ENCODE measurements at places on chromosomes 1 and 21.

GRCh38 chr1:117232531-117232930 is 21.8 kb upstream of the VTCN1 start:
- H3K4me1 ChIP-seq: no peaks in the 10 kb centered on the region
- H3K4me3 ChIP-seq: no peak overlapping the region
- no peak overlapping the region for H3K27ac ChIP-seq
- peaks cover 17% of the 10 kb centered on the region for H3K27me3 ChIP-seq

DNA sequence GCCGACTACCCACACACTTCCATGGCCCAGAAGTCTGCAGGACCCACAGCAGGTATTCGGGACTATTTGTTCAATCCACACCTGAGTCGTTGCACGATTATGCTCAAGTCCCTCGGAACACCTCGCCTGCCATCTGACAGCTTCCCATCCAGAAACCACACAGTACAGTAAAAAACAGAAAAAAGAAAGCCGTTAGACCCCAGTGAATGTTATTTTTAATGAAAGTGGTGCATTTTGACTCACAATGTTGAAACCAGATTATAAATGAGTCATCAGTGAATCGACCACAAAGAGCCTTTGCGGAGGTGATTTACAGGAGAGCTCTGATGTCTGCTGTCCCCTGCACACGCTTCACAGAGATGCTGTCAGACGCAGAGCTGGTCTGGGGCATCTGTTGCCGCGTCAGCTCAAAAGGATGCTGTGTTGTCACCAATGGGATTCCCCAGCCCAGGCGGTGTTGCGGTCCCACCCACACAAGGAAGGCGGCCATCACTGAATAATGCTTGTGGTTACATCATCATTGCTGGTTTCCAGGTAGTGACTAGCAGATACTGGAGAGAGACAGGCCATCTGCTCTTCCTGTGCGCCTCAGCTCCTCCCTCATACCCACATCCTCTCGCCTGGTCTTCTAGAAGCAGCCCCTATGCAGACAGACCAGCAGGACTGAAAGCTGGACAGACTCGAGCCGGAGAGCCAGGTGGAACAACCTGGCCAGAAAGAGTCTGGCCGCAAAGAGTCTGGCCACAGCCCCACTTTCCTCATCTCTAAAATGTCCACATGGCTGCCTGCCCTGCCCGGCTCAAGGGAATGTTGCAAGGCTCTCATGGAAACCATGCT is 116.8 kb downstream of the TOMM20 start:
- H3K27ac ChIP-seq: peak overlapping the region; percentile 94
- peaks cover 29% of the 10 kb centered on the region for H3K36me3 ChIP-seq
- H3K27me3 ChIP-seq: no peaks in the 10 kb centered on the region

DNA sequence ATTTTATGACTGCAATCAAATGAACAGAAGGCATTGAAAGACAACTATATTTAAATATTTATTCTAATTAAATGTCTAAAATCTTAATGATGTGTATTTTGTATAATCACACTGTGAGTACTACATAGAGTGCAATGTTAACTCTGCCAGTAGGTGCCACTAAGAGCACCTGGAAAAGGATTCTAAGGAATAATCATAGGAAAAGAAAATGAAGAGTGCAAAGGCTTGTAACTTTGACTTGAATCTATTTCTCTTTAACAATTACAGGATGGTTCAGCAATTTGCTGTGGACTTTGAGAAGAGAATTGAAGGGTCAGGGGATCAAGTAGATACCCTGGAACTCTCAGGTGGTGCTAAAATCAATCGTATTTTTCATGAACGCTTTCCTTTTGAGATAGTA is 200.4 kb downstream of the DNM3 start:
- DNase-seq: no peak
- H3K4me1 ChIP-seq: no peaks in the 10 kb centered on the region
- no peak overlapping the region for H3K27ac ChIP-seq

- no peaks in the 10 kb centered on the region for H3K4me1 ChIP-seq
- no peak overlapping the region for H3K27ac ChIP-seq
- DNase-seq: no peak
- H3K27me3 ChIP-seq: peaks cover 71% of the 10 kb centered on the region
Measured at GRCh38 chr1:67556297-67556900, 126.2 kb upstream of the SERBP1 start.

- H3K4me3 ChIP-seq: no peak overlapping the region
- no peak for DNase-seq
- no peak overlapping the region for H3K27ac ChIP-seq
- H3K4me1 ChIP-seq: no peaks in the 10 kb centered on the region
Measured at GRCh38 chr21:19565587-19565986, 1162.0 kb upstream of the TMPRSS15 start.

DNA sequence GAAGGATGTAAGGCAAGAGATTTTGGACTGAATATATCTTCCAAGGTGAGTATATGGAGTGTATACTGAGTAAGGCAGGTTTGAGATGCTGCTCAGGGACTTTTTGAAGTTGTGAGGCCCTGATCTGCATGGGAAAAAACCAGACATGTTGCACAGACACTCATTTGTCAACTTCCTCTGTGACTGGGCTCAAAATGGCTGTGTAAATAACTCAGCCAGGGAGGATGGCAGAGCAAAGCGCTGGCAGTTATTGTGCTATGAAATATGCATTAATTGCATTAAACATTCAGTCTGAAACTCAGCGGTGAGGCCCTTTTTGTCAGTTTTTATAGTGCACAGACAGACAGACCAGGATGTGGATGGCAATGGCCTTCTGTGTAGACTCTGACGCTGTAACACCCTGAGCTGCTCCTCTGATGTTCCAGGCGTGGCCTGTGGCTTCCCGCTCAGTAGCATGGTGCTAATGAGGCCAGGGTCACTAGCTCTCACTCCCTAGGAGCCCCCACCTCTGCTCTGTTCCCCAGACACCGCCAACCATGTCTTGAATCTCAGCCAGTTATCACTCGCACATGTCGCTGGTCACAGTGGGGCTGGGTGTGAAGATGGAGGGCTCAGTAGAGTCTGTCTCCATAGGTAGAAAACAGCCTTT is 307.0 kb upstream of the PROX1 start:
- H3K27me3 ChIP-seq: no peaks in the 10 kb centered on the region
- no peaks in the 10 kb centered on the region for H3K36me3 ChIP-seq
- no peak overlapping the region for H3K4me3 ChIP-seq

DNA sequence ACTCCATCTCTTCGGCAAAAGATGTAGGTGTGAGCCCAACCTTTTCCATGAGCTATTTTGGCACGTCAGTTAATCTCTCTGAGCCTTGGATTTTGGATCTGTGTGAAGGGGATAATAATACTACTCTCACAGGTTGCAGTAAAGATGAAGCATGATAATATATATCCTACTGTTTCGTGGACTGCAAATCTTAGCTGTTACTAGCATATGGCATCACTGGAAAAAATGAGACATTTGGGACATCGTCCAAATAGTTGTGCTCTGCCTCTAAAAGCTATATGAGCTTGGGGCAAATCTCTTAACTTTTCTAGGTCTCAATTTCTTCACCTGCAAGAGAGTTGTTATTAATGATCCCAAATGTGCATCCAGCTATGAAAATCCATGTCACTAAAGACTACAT is 147.4 kb upstream of the ZRANB2 start:
- no peaks in the 10 kb centered on the region for H3K4me1 ChIP-seq
- H3K4me3 ChIP-seq: no peak overlapping the region
- H3K27ac ChIP-seq: no peak overlapping the region
- H3K27me3 ChIP-seq: no peaks in the 10 kb centered on the region

DNA sequence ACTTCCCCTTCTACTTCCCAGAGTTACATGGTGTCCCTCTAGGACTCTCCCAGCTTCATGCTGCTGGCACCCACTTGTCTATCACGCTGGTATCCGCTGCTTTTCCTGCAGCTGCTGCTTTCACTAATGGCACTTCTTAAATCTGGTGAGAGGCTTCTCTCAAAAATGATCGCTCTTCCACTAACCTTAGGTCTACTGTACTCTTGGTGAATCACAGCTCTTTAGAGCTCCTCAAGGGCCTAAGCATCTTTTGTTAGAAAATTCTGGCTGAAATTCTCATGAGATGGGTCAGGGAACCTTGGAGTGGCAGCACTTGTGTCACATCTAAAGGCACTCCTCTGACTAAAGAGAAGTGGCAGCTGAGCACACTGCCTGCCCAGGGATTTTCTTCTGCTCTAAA is 32.1 kb downstream of the ZMYND12 start:
- no peak for DNase-seq
- no peak overlapping the region for H3K4me3 ChIP-seq
- H3K4me1 ChIP-seq: no peaks in the 10 kb centered on the region
- H3K27ac ChIP-seq: no peak overlapping the region

DNA sequence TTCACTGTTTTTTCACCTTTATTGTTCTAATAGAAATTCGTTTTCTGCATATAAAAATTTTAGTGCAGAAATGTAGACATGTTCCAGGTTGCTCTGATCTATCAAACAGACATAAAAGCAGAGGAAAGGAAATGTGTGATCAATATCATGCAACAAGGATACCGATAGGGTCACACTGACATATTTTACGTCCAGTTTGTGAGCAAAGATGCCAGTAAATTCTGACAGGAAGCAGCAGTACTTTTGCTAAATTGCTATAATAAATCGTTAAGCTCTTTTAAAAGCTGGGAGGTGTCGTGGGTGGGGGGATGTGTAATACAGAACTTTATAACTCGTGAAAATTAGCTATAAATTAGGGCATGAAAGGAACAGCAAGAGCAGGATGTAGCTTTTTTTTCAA is 955.2 kb downstream of the BRINP3 start:
- H3K4me1 ChIP-seq: no peaks in the 10 kb centered on the region
- H3K27me3 ChIP-seq: no peaks in the 10 kb centered on the region
- no peak for DNase-seq
- H3K4me3 ChIP-seq: no peak overlapping the region

DNA sequence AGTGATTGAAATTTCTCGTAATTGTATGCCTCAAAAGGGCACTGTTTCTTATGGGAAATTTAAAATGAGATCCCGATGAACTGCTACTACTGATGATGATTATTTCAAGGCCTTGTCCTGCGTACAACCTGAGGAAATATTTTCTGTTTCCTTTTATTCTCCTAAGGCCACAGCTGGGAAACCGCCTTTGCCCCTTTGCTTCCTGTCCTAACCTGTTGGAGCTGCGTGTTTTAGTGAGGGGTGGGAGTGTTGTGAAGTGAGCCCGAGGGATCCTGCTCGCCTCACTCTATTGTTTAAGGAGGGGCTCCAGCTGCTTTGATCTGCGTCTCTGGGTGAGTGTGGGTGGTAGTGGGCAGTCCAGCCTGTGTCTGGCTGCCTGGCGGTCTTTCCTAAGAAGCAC is 14.4 kb downstream of the LAMC2 start:
- H3K4me3 ChIP-seq: no peak overlapping the region
- no peak for DNase-seq
- peaks cover 34% of the 10 kb centered on the region for H3K27me3 ChIP-seq
- no peak overlapping the region for H3K27ac ChIP-seq
- H3K4me1 ChIP-seq: no peaks in the 10 kb centered on the region

DNA sequence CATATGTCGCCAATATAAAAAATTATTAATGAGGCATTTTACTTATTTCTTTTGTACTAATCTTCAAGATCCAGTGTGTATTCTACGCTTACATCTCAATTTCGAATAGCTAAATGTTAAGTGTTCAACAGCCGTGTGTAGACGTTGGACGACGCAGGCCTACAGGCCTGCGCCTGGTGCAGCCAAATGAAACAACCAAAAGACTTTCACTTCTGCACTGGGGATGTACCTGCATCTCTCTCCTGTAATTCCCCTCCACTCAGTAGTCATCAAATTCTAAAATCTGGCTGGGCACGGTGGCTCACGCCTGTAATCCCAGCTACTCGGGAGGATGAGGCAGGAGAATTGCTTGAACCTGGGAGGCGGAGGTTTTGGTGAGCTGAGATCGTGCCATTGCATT is 76.8 kb upstream of the HNRNPU start:
- H3K36me3 ChIP-seq: no peaks in the 10 kb centered on the region
- H3K4me3 ChIP-seq: no peak overlapping the region
- H3K4me1 ChIP-seq: no peaks in the 10 kb centered on the region
- DNase-seq: no peak
- H3K27me3 ChIP-seq: peaks cover 5% of the 10 kb centered on the region
- H3K27ac ChIP-seq: no peak overlapping the region

DNA sequence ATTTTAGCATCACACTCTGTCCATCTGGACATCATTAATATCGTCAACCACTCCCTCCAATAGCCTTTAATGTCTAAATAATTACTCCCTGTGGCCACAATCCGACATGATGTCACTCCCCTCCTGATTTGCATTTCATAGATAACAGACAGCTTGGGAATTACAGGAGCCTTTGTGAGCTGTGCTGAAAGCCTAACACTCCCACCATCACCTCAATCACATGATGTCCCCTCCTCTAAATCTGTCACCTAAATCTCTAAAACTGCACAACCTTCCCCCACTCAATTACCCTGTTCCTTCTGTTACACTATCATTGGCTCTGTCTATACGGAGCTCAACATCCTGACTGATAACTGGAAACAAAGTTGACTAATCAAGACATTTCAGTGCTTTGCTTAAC is 14.3 kb downstream of the NHLH2 start:
- peaks cover 3% of the 10 kb centered on the region for H3K36me3 ChIP-seq
- no peak overlapping the region for H3K27ac ChIP-seq
- peaks cover 68% of the 10 kb centered on the region for H3K27me3 ChIP-seq
- H3K4me3 ChIP-seq: no peak overlapping the region
- H3K4me1 ChIP-seq: no peaks in the 10 kb centered on the region
- no peak for DNase-seq

DNA sequence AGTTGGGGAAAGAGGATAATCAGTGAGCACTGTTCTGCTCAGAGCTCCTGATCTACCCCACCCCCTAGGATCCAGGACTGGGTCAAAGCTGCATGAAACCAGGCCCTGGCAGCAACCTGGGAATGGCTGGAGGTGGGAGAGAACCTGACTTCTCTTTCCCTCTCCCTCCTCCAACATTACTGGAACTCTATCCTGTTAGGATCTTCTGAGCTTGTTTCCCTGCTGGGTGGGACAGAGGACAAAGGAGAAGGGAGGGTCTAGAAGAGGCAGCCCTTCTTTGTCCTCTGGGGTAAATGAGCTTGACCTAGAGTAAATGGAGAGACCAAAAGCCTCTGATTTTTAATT is 42.7 kb downstream of the YARS1 start:
- H3K27me3 ChIP-seq: no peaks in the 10 kb centered on the region
- no peak for DNase-seq
- no peak overlapping the region for H3K4me3 ChIP-seq
- peaks cover 45% of the 10 kb centered on the region for H3K36me3 ChIP-seq

DNA sequence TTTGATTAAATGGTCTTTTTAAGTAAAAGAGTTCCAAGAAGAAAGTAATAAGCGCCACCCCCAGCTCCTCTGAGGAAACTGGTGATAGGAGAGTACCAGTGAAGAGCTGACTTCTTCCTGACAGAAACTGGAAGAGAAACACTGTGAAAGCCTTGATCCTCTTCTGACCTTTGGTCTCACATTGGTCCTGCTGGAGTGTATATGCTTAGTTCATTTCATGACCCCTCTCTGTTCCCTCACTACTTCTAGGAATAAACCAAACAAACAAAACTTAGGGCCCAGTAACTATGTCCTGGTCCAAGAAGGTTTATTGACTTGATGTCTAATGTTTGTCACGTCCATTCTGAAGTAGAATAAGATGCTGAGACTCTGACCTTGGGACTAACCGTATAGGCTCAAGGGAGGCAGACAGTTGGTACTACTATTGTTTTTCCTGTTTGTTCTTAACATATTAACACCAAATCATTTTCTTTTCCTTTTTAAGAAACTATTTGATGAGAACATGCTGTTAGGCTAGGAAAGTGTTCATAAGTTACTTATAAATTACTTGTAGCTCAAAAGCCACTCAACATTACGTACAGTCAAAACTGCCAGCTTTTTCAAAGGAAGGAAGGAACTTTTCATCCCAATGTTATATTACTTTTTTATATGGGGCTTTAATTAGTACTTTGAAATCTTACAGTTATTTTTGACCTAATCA is 57.9 kb downstream of the MIER1 start:
- no peak for DNase-seq
- peaks cover 21% of the 10 kb centered on the region for H3K4me1 ChIP-seq
- H3K27me3 ChIP-seq: no peaks in the 10 kb centered on the region
